ENCODE measurements at places on chromosomes 13 and 19.

DNA sequence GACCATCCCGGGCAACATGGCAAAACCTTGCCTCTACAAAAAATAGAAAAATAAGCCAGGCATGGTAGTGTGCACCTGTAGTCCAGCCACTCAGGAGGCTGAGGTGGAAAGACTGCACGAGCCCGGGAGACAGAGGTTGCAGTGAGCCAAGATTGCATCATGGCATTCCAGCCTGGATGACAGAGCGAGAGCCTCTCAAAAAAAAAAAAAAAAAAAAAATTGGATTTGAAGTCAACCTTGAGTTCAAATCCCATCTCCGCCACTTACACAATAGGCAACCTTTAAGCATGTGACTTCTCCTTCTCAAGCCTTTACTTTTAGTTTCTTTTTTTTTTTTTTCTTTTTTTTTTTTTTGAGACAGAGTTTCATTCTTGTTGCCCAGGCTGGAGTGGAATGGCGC lies 12.0 kb downstream of the KASH5 start:
- no peak for DNase-seq

- DNase-seq: no peak
These were observed 254.2 kb downstream of the ITGBL1 start for GRCh38 chr13:101706651-101707050.

GRCh38 chr13:113456116-113456702 lies 2.9 kb upstream of the ADPRHL1 start:
- DNase-seq: no peak

DNA sequence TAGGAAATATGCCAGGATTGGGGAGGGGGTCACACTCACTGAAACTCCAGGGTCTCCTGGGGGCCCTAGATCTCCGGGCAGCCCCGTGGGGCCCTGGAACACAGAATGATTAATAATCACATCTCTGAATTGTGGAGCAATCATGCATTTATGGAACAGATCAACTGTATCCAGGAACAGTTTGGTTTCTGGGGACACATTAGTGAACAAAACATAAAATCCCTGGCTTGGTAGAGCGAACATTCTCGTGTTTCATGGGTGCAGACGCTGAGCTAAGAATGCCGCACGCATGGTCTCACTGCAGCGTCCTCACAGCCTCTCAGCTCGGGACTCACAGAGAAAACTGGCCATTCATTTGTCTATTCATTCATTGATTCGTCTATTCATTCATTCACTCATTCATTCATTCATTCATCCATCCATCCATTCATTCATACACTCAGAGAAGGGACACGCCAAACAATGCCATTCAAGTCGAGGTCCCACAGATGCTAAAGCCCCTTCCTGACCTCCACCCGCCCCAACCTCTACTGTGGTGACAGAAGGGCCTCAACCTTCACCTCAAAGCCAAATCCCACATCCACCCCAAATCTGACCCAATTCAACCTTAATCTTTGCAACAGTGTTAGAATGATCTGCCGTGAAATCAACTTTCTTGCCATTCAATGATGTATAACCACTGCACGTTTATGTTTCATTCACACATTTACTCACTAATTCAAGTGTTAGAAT lies 35.0 kb upstream of the OLFM2 start:
- DNase-seq: no peak

GRCh38 chr13:66424422-66424821 lies 805.7 kb downstream of the PCDH9 start:
- no peak for DNase-seq

- no peak for DNase-seq
These were observed 1.9 kb downstream of the ZC3H4 start for GRCh38 chr19:47111682-47112165.

- no peak for DNase-seq
These were observed 2.8 kb downstream of the MYH14 start for GRCh38 chr19:50206191-50206590.

DNA sequence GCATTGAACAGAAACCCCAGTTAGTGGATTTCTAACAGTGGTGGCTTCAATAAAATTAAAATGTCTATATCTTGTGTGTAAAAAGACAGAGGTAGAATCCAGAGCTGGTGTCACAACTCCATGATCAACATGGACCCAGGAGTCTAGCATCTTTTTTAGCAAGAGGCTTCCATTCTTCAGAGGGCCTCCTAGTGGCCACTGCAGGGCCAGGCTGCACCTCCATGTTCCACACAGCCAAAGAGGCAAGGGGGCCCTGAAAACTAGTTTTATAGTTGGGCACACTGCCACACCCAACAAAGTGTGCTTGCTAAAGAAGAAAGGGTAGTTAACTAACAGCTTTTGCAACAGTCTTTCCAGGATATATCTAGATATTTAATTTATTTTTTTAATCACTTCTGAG lies 12.9 kb downstream of the N4BP2L1 start:
- no peak for DNase-seq

GRCh38 chr19:29285878-29286277 lies 72.9 kb upstream of the UQCRFS1 start:
- no peak for DNase-seq

DNA sequence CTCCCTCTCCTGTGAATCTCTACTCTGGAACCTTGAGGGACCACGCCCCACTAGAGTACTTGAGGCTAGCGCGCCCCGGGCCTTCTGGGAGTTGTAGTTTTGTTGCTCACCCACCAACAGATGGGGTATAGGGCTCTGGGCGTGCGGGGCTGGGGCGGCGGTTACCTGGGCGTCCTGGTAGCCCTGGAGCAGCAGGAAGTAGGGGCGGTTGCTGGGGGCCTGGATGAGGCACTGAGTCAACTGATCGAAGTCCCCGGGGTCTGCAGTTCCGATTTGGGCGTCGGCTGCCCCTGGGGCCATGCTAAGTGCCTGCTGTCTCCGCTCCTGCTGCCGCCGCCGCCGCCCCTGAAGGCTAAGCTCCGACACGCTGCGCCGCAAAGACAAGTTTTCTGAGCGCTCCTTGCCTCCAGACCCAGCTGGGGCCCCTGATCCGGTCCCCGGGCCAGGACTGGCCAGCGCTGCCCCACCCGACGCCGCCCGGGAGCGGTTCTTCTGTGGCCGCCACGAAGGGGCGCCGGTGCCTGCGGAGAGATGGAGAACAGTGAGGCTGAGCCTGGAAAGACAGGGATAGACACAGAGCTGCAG lies 5.3 kb downstream of the RASIP1 start:
- DNase-seq: no peak

- no peak for DNase-seq
These were observed 30.4 kb upstream of the ANKRD10 start for GRCh38 chr13:110944968-110945927.

- DNase-seq: no peak
These were observed 88.8 kb downstream of the ARHGEF7 start for GRCh38 chr13:111203736-111204389.

DNA sequence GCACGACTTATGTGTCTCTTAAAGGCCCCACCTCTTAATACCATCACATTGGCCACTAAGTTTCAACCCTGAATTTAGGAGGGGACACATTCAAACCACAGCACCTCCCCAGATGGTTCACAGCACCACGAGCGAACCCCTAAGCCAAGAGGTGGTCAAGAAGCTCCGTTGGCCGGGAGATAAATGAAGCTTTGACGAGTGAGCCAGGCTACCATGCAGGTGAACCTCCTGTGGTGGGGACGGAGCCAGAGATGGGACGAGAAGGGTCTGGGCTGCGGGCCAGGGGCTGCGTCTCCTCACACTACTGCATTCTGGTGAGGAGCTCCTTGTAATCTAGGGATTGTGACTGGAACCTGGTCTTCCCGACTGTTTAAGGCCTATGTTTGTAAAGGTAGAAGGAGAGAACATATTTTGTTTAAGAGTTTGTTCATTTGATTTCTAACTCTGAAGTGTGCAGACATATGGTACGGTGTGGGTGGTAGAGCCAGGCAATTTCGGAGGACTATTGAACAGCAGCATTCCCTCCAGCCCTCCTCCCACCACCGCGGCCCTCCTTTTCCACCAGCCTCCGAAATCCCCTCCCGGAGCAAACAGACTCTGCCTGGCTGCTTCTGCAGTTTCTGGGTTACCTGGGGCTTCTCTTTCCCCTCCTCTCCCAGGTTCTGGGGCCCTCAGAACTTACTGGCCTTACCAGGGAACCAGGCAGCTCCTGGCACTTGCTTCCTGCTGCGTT lies 31.3 kb downstream of the SIAH3 start:
- DNase-seq: no peak

- DNase-seq: no peak
These were observed 128.3 kb downstream of the ATP11A start for GRCh38 chr13:112818040-112818697.

DNA sequence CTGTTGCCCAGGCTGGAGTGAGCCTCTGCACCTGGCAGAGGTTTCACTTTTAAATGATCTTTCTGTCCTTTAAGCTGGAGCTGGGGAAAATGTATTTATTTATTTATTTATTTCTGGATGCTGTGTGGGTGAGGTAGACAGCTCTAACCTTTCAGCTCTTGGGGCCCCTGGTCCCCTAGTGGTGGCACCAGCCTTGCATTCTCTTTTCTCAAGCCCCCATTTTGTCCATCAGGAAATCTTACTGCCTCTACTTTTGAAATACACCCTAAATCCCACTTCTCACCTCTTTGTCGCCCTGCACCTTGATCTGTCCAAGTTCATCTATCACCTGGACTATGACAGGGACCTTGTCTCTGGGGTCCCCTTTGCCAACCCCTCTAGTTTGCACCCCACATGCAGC lies 2.1 kb upstream of the B9D2 start:
- DNase-seq: peak; percentile 24

DNA sequence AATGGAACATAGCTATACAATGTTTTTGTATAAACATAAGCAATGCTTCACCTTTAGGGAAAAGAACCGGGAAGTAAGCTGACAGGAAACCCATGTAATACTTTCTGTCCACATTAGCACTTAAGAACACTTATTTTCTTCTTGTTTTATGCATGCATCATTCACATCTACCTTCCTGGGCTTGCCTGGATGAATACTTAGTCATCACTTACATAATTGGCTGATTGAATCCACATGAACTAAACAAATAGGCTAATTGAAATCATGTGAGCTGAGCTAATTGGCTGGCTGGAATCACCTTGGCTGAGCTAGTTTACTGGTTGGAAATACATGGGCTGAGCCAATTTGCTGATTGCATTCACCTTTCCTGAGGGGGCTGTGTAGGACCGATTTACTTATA lies 78.8 kb downstream of the ZNF726 start:
- DNase-seq: no peak

- DNase-seq: no peak
These were observed 4.8 kb upstream of the SLC8A2 start for GRCh38 chr19:47476438-47476972.

GRCh38 chr13:44627441-44627840 lies 51.3 kb upstream of the TSC22D1 start:
- DNase-seq: no peak

DNA sequence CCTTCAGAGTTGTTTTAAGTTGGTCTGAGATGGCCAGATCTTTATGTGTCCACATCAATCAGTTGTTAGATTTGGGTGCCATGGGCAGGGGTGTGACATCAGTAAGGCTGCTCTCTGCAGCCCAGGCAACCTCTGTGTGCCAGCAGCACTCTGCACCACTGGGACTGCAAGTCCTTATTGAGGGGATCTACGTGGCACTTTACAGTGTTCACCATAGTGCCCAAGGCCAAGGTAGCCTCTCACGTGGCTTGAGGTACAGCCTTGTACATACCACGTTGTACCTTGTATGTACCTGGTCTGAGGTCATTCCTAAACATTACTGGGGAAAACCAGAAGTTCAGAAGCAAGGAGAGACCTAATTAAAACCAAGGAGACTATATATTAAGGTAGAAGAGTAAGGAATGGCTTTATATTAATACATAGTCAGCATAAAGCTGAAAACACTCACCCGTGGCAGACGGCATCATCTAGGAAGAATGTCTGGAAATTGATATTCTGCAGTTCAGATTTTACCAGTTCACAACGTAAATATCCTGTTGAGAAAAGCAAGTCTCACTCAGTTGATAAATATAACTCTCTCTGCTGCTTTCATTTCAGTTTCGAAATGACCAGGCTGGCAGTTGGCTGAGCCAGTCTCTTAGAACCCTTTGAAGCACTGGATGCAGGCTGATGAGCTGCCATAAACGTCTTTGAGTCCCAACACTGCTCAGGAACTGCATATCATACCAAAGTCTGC lies 128.8 kb downstream of the ZDHHC20 start:
- peak; percentile 74 for DNase-seq

GRCh38 chr13:108069521-108070210 lies 145.7 kb downstream of the LIG4 start:
- DNase-seq: no peak

DNA sequence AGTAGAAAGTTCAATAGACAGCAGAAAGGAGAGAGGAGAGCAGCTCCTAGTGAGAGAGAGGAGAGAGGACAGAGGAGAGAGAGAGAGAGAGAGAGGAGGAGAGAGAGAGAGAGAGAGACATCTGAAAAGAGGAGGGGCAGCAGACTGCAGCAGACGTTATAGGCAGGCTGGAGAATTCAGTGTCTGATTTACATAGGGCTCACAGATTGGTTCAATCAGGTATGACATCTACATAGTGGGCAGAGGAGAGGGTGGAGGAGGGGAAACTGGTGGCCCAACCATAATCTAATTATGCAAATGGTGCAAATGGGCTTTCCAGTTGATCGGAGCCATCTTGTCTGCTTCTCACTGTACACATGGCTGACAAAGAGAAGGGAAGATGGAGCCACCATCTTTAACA lies 221.3 kb upstream of the TRPC4 start:
- DNase-seq: no peak

DNA sequence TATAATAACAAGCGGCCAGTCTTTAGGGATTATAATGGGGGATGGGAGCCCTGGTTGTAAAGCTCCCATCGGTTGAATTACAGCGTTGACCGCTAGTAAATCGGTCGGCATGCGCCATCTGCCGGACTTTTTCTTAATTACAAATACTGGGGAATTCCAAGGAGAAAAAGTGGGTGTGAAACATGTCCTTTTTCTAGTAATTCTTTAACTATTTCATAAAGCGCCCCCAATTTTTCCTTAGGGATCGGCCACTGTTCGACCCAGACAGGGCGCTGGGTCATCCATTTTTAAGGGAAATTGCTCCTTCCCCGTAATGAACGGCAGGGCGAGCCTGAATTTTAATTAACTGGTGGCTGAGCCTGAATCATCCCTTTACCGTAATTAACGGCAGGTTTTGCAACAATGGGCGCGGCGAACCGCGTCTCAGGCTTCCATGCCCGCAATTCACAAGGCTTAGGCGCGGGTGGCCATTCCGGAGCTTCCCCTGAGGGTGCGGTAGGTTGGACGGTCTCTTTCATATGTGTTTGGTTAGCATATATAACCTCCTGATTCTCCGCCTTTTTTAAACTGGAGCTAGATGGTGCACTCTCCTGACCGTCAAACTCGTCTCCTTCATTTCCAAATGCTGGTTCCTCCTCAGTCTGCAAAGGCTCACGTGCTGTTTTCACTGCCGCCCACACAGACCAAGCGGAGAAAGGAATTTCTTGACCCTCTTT lies 30.2 kb upstream of the EVI5L start:
- peak; percentile 63 for DNase-seq

DNA sequence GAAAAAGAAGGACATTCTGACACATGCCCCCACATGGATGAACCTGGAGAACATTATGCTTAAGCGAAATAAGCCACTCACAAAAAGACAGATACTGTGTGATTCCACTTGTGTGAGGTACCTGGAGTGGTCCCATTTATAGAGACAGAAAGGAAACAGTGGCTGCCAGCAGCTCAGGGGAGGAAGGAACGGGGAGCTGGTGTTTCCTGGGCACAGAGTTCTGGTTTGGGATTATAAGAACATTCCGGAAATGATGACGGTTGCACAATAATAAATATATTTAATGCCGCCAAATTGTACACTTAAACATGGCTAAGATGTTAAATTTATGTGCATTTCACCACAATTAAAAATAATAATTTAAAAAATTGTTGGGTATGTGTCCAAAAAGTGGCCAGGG lies 33.0 kb downstream of the SERP2 start:
- no peak for DNase-seq

GRCh38 chr13:60260440-60260839 lies 96.7 kb upstream of the DIAPH3 start:
- no peak for DNase-seq

Measured in MM.1S (cell line).